A549 treated with AZD2906 at 1 μM for 4 hours (cell line): ENCODE measurements at places on chromosomes 6 and 20. TPM values are rescaled to one million over a fixed set of nuclear protein-coding genes. Genes with fewer than 3 reads are reported as not detected.

CDC5L gene
- 11.0 to 17.0 TPM (median 12.0 TPM) in 5 replicates for total RNA-seq

DAAM2 gene
- total RNA-seq: 0.10 to 0.25 TPM (median 0.22 TPM) in 5 replicates

MLN gene
- not detected in 5 replicates for total RNA-seq

POPDC3 gene
- 19.8 to 23.7 TPM (median 22.1 TPM) in 5 replicates for total RNA-seq

F13A1 gene
- total RNA-seq: not detected in 5 replicates

NRSN1 gene
- total RNA-seq: not detected in 5 replicates

TGM6 gene
- not detected in 5 replicates for total RNA-seq

C20orf96 gene
- 10.4 to 11.1 TPM (median 10.9 TPM) in 5 replicates for total RNA-seq

ULBP3 gene
- 3.7 to 4.6 TPM (median 4.2 TPM) in 5 replicates for total RNA-seq

CEP57L1 gene
- total RNA-seq: 7.7 to 9.0 TPM (median 8.3 TPM) in 5 replicates

CLIC1 gene
- 467 to 486 TPM (median 475 TPM) in 5 replicates for total RNA-seq

CLPSL2 gene
- 0.53 to 2.0 TPM (median 1.00 TPM) in 5 replicates for total RNA-seq

MRPL18 gene
- 72.2 to 97.1 TPM (median 88.3 TPM) in 5 replicates for total RNA-seq

IL17A gene
- not detected in 5 replicates for total RNA-seq
